Stimulated activated CD4-positive, alpha-beta T cell treated with anti-CD3 and anti-CD28 coated beads, TNF-alpha, amount 100 ng/mL, for 24 hours (primary cell): ENCODE measurements at places on chromosomes 1 and 21.

DNA sequence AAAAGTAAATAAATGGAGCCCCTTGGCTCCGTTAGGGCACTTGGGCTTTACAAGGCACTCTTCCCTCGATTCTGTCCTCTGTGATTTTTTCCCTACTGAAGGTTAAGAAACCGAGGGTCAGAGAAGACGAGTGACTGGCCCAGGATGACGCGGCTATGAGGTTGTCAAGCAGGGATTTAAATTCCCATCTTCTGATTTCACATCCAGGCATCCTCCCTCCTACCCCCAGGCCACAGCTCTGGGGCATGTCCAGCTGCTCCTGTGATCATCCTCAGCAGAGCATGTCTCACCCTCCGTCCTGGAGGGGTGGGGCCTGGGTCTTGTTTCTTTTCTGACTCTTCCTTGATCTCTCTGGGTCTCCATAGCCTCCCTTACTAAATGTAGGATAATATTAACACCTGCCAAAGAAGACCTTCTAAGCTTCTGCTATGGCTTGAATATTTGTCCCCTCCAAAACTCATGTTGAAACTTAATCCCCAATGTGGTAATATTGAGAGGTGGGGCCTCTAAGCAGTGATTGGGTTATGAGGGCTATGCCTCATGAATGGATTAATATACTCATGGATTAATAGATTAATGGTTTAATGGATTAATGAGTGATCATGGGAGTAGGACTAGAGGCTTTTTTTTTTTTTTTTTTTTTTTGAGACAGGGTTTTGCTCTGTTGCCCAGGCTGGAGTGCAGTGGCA, 4.6 kb downstream of the CRYBG2 start:
- DNase-seq: no peak

GRCh38 chr1:2360588-2361364, 30.6 kb downstream of the MORN1 start:
- no peak for DNase-seq

DNA sequence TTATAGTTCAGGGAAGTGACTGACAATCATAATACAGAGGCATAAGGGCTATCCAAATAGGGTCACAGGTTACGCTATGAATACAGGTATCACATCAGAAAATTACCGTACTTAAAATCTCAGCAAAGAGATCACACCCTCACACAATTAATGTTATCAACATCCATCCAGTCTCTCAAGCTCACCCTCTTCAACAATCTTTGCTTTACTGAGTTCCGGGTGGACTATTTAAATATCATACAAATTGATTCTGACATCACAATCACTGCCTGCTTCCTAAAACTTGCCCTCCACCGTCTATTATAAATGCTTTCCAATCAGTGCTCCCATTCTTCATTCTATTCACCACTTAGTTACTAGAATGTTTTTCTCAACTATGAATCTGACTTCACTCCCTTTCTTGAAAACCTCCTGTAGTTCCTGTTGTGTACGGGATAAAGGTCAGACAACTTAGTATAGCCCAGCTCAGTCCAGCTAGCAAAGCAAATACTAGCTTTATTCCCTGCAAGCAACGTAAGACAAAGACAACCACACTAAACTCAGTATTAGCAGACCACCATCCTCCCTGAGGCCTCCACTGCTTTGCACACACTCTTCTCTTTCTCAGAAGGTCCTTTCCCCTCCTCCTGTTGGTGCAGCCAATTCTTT, 398.7 kb downstream of the SMYD3 start:
- no peak for DNase-seq

GRCh38 chr1:209421978-209422680, 161.4 kb upstream of the CAMK1G start:
- DNase-seq: no peak

- DNase-seq: no peak
These were observed 26.1 kb upstream of the LAMC2 start for GRCh38 chr1:183159960-183160359.

DNA sequence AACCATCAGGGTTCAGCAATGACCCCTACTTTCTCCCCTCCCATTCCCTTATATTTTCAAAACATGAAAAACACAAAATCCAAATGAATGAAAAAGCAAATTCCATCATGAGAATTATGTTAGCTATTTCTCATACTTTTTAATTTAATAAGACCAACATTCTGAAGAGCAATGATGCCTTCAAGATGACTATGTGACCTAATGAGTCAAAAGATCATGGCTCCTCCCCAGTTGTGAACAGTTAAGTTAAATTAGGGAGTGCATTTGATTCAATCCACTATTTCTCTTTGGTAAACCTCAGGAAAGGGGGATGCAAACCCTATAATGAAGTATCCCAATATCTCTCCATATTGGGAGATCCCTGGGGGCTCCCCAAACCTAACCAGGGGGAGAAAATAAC, 36.5 kb downstream of the PUM1 start:
- DNase-seq: no peak

- no peak for DNase-seq
These were observed 930 bp downstream of the SLC30A10 start for GRCh38 chr1:219927298-219927955.

DNA sequence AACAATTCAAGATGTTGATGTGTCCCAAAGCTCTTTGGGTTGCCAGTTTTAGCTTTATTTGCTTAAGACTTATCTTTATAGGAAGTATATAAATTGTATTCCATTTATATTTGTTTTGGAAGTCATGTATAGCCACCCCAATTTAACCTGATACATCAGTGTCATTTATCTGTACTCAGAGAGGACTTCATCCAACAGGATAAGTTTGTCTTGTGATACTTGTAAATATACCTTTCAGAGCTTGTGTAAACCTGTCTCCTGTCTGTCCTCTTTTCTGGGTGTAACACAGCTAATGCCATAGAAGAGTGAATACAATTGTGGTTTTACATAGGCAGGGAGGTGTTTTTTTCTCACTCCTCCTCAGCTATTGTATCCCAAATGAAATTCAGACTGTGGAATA, 10.4 kb downstream of the PTGFR start:
- no peak for DNase-seq

DNA sequence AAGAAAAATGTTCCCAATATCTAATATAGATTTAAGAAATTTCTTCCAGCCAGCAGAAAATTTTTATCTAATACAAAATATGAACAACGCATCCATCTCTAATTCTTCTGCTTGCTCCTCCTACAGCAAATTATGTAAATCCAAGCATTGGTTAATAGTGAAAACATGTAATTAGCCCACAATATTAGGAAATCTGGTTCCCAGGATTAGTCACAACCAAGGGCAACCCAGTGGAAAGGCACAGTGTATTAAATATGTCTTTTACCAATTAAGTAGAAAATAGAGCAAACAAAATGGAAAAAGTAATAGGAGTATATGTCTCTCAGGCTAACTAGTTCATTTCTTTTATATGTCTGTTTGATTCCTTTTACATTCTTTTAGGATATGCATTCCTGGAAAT, 59.4 kb upstream of the IFI44L start:
- no peak for DNase-seq

DNA sequence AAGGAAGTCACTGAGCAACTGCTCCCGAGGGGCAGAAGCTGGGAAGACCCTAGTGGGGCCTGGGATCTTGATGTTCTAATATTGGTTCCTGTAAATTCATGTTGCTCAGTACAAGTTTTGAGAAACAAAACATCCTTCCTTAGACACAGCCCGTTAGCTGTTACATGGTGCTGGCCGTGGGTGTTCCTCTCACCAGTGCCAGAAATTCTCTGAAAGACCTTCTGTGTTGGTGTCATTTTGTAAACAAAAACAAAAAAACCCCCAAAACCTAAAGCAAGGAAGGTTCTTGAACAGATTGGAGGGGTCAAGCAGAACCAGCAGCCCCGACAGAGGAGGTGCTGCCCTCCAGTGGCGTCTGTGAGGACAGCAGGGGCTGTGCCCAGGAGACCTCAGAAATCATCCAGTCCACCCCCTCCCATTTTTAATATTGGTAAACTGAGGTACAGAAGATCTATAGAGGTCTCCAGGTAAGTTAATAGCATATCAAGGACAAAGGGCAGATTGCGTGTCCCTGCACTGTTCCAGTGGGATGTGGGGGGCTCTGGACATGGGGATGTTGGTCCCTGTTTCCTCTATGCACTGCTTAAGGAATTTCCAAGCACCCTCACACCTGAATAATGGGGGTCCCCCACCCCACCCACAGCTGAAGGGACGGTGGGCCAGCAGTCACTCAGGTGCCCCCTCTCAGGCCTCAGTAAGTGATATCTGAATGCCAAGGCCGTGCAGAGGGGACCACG, 38.2 kb downstream of the SLC2A7 start:
- DNase-seq: peak; percentile 68

DNA sequence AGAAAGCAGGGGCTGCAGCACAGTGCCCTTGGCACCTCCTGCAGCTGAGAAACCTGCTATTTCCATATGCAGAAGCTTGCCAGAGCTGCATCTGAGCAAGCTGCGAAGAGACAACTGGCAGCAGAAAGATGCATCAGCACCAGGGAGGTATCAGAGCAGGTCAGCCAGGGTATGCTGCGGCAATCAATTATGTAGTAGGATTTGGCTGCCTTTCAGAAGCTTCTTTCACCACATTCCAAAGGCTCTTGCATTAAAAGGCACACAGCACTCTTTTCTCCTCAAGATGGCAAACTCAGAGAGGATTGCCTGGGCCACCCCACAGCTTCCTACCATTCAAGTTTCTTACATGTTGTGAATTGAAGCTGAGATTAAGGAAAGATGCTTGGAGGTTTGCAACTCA, 47.6 kb upstream of the RAP1A start:
- no peak for DNase-seq

DNA sequence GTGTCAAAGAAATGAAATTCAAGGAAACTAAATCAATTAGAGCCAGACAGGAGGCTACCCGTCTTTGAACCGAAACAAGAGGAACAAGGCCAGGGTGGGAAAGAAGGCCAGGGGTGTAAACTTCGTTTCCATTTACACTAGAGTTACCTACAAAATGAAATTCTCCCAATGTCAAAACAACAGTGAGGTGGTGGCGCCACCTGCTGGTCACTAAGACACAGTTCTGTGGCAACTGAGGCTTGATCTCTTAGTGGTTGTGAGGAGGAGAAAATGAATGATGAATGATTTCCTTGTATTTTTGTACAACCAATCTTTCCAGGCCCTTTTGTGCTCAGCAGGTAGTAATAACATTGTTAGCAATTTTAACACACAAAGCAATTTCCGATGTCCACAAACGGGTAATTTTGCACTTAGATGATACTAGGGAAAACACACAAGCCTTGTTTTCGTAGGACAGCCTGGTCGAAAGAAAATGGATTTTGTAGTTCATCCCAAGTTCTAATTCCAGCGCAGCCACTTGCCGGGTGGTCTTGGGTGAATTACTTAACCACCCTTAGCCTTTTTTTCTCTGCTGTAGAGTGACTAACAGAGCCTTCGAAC, 54.8 kb upstream of the SOD1 start:
- peak; percentile 54 for DNase-seq

- no peak for DNase-seq
These were observed 7.5 kb downstream of the DYRK1A start for GRCh38 chr21:37374027-37374426.

- DNase-seq: no peak
These were observed 311.9 kb upstream of the PTBP2 start for GRCh38 chr1:96409689-96410088.

DNA sequence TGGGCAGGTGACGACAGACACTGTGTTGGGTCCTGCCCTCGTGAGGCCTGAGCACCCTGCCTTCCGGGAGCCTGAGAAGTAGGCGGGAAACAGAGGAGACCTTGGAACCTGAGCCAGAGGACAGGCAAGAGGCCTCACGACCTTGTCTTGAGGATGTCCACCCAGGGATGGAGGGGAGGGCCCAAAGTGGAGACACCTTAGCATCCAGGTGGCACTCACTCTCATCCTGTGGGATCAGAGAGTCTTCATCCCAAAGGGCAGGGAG, 347.2 kb downstream of the NPHP4 start:
- no peak for DNase-seq

DNA sequence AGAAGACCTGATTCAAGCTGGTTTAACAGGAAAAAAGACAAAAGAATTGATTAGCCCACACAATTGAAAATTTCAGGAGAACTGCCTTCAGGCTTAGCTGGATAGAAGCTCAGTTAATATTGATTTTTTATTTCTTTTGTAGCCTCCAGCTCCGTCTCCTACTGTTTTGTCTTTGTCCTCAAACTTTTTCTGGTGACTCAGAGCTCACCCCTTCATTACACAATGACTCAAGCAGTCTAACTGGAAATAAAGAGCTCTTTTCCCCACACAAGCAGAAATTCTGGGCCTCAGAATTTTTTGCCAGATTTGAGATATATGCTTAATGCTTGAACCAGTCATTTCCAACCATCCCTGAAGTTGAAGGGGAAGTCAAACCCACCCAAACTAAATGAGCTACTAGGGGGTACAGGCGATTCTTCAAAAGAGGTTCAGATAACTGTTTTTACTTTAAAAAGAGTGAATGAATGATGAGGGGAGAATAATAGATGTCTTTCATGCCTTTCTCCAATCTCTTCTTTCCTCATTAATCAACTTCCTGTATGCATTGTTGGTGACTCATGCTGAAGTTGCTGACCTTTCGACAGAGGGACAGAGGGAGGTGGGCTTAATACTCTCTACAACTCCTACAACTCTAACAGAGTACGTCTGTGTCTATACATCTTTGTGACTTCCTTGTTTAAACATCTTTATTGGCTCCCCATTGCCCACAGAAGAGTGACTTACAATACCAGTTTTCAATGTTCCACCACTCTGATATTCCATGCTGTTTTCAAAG, 6.2 kb upstream of the ACP6 start:
- DNase-seq: no peak

GRCh38 chr1:153633161-153633753, 609 bp upstream of the CHTOP start:
- no peak for DNase-seq

DNA sequence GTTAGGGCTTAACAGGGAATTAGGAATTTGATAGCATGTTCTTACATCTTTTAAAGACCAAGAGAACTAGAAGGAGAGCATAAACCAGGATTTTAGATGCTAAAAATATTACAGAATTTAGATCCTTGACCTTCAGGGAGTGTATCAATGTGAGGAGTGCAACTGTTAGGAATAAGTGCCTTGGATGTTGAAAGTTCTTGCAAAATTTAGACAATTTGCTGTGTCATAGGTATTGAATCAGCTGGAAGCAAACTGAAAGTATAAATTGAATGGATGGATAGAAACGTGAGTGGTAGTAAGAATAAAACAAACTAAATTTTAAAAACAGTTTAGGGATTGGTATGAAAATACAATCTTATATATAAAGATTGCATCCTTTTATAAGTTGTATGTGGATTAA, 27.7 kb downstream of the PPP1R12B start:
- no peak for DNase-seq

GRCh38 chr1:58788259-58788658, 4.4 kb upstream of the JUN start:
- DNase-seq: no peak
